Ovary (tissue), 10 donors: ENCODE measurements at places on chromosomes 1 and 21. TPM values are rescaled to one million over a fixed set of nuclear protein-coding genes. Genes with fewer than 3 reads are reported as not detected.

IL22RA1 gene
- 0.46 TPM for total RNA-seq

GUCA2A gene
- total RNA-seq = not detected

DNA sequence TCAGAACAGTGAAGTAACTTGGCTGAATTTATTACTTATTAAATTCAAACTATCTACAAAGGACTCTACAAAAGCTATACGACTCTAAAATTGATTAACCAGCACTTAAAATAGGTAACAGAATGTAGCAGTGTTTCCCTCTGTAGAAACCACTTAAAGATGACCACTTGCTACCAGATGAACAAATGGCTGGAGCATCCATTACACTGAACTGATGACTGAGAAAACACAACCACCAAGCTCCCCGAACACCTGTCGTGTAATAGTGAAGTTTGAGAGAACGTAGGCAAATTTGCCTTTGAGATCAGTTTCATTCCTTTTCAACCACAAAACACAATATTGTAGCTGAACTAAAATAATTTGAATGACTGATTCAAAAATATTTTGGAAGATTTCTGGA lies 226.7 kb downstream of the KCNT2 start:
- H3K27ac ChIP-seq = no peak overlapping the region
- H3K27me3 ChIP-seq = no peaks in the 10 kb centered on the region
- no peak for DNase-seq
- no peaks in the 10 kb centered on the region for H3K4me1 ChIP-seq
- H3K36me3 ChIP-seq = no peaks in the 10 kb centered on the region

GRCh38 chr1:202229376-202229775 lies 35.8 kb downstream of the LGR6 start:
- H3K36me3 ChIP-seq = no peaks in the 10 kb centered on the region
- no peaks in the 10 kb centered on the region for H3K4me1 ChIP-seq
- no peak for DNase-seq
- H3K27ac ChIP-seq = no peak overlapping the region
- no peaks in the 10 kb centered on the region for H3K27me3 ChIP-seq
- H3K4me3 ChIP-seq = no peak overlapping the region

DNA sequence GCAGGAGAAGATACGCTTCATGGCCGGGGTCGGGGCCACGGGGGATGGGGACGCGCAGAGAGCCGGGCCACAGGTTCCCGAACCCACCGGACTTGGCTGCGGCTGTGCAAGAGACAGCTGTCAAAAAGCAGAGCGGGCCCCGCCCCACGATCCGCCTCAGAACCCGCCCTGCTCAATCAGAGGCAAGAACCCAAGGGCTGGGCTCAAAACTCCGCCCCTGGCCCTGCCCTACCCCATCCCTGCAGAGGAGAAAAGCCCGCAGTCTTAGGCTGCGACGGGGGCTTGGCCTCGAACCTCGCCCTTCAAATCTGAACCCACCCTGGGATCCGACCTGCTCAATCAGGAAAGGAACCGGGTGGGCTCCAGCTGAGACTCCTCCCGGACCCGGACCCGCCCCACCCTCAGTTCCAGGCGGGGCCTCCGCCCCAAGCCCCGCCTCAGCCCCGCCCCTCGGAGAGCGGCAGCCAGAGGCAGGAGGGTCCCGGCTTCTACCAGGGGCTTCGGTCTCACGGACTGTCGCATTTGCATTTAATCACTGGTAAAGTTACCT lies at the start of gene ANKRD35:
Gene ANKRD35, minus strand, starts transcription at position 129 of the 550 bp plus-strand sequence. Its CDS starts 108 bp downstream, at position 21.
- no peak within 1 kb of the TSS for H3K27ac ChIP-seq
- no peaks in the 10 kb centered on the region for H3K27me3 ChIP-seq
- no peaks in the 10 kb centered on the region for H3K36me3 ChIP-seq
- H3K4me1 ChIP-seq = no peaks in the 10 kb centered on the region
- peak within 1 kb of the TSS; percentile 67 for H3K4me3 ChIP-seq
- peak; percentile 72 for DNase-seq

DNA sequence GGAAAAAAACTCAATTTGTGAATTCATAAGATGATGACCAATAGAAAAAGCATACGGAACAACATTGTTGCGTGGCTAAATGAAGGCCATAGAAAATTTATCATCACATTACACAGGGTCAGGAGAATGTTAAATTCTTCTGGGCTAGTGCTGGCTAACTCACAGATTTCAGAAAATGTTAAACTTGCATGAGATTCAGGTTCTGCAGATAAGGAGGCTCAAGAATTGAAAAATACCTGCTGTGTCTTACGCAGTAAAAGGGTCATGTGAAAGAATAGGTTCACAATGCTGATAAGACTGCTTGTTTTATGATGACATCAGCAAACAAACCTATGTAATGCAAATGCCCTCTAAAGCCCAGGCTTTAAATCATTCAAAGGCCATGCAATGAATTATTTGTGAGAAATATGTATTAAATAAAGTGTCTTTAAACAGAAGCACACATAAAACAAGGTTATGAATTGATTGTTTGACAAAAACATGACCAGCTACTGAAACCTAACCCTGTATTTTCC lies 378.8 kb downstream of the USP25 start:
- H3K36me3 ChIP-seq = no peaks in the 10 kb centered on the region
- no peaks in the 10 kb centered on the region for H3K4me1 ChIP-seq
- H3K4me3 ChIP-seq = no peak overlapping the region
- H3K27me3 ChIP-seq = no peaks in the 10 kb centered on the region

CD2 gene
- 0.38 TPM for total RNA-seq

- no peaks in the 10 kb centered on the region for H3K27me3 ChIP-seq
- no peak overlapping the region for H3K4me3 ChIP-seq
- no peak for DNase-seq
- H3K36me3 ChIP-seq = no peaks in the 10 kb centered on the region
- H3K27ac ChIP-seq = no peak overlapping the region
- peaks cover 16% of the 10 kb centered on the region for H3K4me1 ChIP-seq
These were observed 9.8 kb downstream of the ERRFI1 start for GRCh38 chr1:8016210-8016894.

DNA sequence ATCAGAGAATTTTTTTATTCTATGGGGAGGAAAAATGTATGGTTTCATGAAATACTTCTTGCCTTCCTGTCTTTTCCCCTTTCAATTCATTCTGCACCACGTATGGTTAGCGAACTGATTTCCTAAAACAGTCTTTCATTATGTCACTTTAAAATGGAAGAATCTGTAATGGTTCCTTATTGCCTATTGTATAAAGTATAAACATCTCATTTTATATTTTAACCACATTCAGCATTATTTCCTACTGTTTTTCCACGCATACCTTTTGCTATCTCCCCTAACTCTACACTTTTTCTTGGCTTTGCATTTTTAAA lies 232.3 kb upstream of the B3GALT2 start:
- H3K4me3 ChIP-seq = peak overlapping the region; percentile 28
- H3K27ac ChIP-seq = peak overlapping the region; percentile 66

DNA sequence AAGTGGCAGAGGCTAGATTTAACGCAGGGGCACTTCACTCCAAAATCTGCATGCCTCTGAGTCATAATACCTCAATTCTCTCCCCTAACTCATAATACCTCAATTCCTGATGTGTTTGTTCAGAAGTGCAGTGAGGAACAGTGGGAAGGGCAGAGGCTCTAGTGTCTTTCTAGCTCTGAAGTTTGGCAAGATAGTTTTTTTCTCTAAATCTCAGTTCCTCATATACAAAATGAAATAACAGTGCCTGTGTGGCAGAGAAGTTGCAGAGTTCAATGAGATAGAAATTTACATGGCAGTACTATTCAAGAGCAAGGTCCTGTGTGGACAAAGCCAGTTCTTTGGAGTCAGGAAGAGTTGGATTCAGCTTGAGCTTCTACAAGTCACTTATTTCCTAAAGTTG lies 9.8 kb downstream of the JUN start:
- no peak for DNase-seq
- no peak overlapping the region for H3K27ac ChIP-seq
- H3K36me3 ChIP-seq = no peaks in the 10 kb centered on the region
- no peaks in the 10 kb centered on the region for H3K27me3 ChIP-seq
- H3K4me1 ChIP-seq = no peaks in the 10 kb centered on the region
- H3K4me3 ChIP-seq = no peak overlapping the region

CBR1 gene
- 80.6 TPM for total RNA-seq

FCRL6 gene
- 0.48 TPM for total RNA-seq

- no peak overlapping the region for H3K4me3 ChIP-seq
- no peak overlapping the region for H3K27ac ChIP-seq
- peaks cover 1% of the 10 kb centered on the region for H3K4me1 ChIP-seq
These were observed 36.9 kb upstream of the FNBP1L start for GRCh38 chr1:93411000-93411399.

- DNase-seq = no peak
- H3K4me3 ChIP-seq = no peak overlapping the region
- no peak overlapping the region for H3K27ac ChIP-seq
- H3K27me3 ChIP-seq = no peaks in the 10 kb centered on the region
These were observed 104.1 kb upstream of the KLHDC7A start for GRCh38 chr1:18376661-18377060.

GPR89A gene
- 17.0 TPM for total RNA-seq

GPR157 gene
- 17.8 TPM for total RNA-seq

- no peak for DNase-seq
- H3K4me3 ChIP-seq = no peak overlapping the region
- no peak overlapping the region for H3K27ac ChIP-seq
- H3K36me3 ChIP-seq = no peaks in the 10 kb centered on the region
- peaks cover 2% of the 10 kb centered on the region for H3K4me1 ChIP-seq
These were observed 2.6 kb downstream of the GLRX2 start for GRCh38 chr1:193102662-193103061.

- H3K4me3 ChIP-seq = no peak overlapping the region
- no peaks in the 10 kb centered on the region for H3K4me1 ChIP-seq
- H3K27ac ChIP-seq = no peak overlapping the region
These were observed 961 bp upstream of the TDRD5 start for GRCh38 chr1:179590671-179591070.

DNA sequence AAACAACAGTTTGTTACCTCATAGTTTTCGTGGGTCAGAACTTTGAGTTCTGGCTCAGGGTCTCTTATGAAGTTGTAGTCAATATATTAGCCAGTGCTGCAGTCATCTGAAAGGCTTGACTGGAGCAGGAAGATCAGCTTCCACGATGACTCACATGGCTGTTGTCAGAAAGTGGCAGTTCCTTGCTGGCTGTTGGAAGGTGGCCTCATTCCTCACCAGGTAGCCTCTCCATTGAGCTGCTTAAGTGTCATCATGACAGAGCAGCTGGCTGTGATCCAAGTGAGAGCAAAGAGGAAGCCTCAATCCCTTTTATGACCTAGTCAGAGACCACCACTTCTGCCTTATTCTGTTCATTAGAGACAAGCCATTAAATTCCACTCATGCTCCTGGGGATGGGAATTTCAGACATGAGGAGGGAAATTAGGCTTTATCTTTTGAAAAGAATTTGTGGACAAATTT lies 5.6 kb downstream of the OSBPL9 start:
- H3K27ac ChIP-seq = no peak overlapping the region
- DNase-seq = peak; percentile 71
- no peaks in the 10 kb centered on the region for H3K36me3 ChIP-seq

DNA sequence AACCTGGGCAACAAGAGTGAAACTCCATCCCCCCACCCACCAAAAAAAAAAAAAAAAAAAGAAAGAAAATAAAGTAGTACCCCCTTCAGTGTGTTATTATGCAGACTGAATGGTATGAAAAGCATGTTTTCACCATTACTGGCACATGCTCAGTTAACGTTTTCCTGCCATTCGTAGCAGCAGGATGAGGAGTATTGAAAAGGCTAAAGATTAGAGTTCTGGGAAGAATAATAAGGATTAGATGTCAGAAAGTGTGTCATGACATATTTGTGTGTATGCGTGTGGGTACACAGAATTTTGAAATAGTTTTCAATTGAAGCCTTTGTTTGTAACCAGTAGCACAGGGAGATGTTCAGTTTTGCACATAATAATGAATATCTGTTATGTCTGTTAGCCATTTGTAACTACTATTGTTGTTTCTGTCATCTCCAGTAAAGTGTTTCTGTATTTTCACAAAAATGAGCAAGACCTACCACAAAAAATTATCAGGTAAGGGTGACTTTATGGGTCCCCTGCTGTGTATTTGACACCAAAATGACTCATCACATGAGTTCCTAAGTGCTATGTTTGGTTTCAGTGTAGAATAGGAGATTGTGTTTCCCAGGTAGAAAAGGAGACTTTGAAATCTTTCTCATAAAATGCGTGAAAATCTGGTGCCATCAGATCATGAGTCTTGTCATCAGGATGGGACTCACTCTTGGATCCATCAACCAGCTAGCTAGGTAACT lies 358.9 kb downstream of the DISC1 start:
- no peak overlapping the region for H3K4me3 ChIP-seq
- H3K4me1 ChIP-seq = no peaks in the 10 kb centered on the region
- no peaks in the 10 kb centered on the region for H3K36me3 ChIP-seq
- no peak overlapping the region for H3K27ac ChIP-seq

- peak overlapping the region; percentile 94 for H3K27ac ChIP-seq
- H3K4me3 ChIP-seq = no peak overlapping the region
- H3K36me3 ChIP-seq = no peaks in the 10 kb centered on the region
- peak; percentile 56 for DNase-seq
- no peaks in the 10 kb centered on the region for H3K27me3 ChIP-seq
- peaks cover 54% of the 10 kb centered on the region for H3K4me1 ChIP-seq
These were observed 18.3 kb downstream of the KIRREL1 start for GRCh38 chr1:158011714-158012113.

GRCh38 chr1:53020588-53020987 lies 41.4 kb upstream of the PODN start:
- DNase-seq = no peak
- no peak overlapping the region for H3K4me3 ChIP-seq
- H3K27ac ChIP-seq = no peak overlapping the region

- peaks cover 2% of the 10 kb centered on the region for H3K4me1 ChIP-seq
- no peak overlapping the region for H3K4me3 ChIP-seq
- no peak overlapping the region for H3K27ac ChIP-seq
- no peaks in the 10 kb centered on the region for H3K36me3 ChIP-seq
These were observed 3.1 kb upstream of the PLA2G2E start for GRCh38 chr1:19926296-19927129.

- no peaks in the 10 kb centered on the region for H3K36me3 ChIP-seq
- DNase-seq = peak; percentile 42
- no peaks in the 10 kb centered on the region for H3K27me3 ChIP-seq
- H3K4me3 ChIP-seq = no peak overlapping the region
- H3K27ac ChIP-seq = no peak overlapping the region
These were observed 498.1 kb downstream of the LMO4 start for GRCh38 chr1:87826681-87827251.

DNA sequence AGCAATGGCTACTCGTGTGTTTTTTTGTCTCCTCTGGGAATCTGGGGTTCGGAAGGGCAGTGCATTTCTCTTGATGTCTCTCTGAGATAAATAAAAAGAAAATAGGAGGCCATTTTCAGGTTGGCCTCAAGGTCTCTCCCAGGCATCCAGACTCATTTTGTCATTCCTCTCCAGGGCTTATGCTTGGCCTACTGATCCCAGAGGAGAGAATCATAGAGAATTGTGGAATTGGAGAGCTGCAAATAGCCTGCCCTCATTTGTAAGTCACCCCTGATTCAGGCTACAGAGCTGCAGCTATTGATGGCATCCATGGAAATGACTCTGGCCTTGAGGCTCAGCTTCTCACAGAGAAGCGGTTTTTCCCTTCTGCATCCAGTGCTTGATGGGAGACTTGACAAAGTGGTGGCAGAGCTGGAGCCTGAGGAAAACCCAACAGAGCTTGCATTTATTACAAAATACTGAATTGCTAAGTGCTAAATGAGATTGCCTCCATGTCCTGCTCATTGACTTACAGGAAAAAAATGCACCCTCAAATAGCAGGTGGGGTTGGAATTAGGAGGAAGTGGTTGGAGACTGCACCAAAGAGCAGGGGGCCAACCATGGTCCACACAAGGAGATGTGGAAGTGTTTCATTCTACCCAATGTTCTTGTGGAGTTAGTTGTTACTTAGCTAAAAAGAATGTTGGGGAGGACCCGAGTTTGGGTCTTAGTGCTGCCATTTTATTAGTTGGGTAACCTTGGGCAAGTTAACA lies 140.4 kb downstream of the S1PR1 start:
- no peaks in the 10 kb centered on the region for H3K27me3 ChIP-seq
- H3K36me3 ChIP-seq = no peaks in the 10 kb centered on the region
- no peaks in the 10 kb centered on the region for H3K4me1 ChIP-seq
- no peak overlapping the region for H3K4me3 ChIP-seq

PTPN14 gene
- 45.7 TPM for total RNA-seq
